Activated naive CD4-positive, alpha-beta T cell treated with anti-CD3 and anti-CD28 coated beads, Interleukin-2, amount 10 ng/mL, durations not matched to agents 7 days and 5 days (primary cell): ENCODE measurements at places on chromosomes 7 and 10.

- H3K4me3 ChIP-seq: no peak overlapping the region
- no peak for DNase-seq
- H3K27ac ChIP-seq: no peak overlapping the region
- H3K4me1 ChIP-seq: no peaks in the 10 kb centered on the region
- no peaks in the 10 kb centered on the region for H3K36me3 ChIP-seq
Observed at GRCh38 chr10:66085906-66086305, 839.9 kb upstream of the LRRTM3 start.

GRCh38 chr7:100213672-100214071 is 6.1 kb upstream of the PVRIG start:
- no peaks in the 10 kb centered on the region for H3K27me3 ChIP-seq
- H3K27ac ChIP-seq: peak overlapping the region; percentile 16
- no peak overlapping the region for H3K4me3 ChIP-seq
- H3K36me3 ChIP-seq: peaks cover 19% of the 10 kb centered on the region

DNA sequence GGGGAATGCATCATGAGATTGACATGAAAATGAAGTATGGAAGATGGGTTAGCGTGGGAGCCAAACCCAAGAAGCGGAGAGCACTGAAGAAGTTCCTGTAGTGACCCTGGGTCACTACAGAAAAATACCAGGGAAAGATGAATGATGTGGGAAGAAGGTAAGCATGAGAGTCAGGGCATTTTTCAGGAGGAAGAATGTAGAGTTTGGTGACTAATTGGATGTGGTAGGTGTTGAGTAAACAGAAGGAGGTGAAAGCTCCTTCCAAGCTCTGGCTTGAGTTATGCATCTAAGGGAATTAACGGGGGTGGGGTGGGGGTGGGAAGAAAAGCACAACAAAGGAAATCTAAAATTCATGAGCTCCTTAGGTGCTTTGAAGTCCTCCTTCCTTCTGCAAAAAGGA is 238.1 kb upstream of the AOAH start:
- H3K4me3 ChIP-seq: no peak overlapping the region
- H3K27me3 ChIP-seq: no peaks in the 10 kb centered on the region
- H3K36me3 ChIP-seq: peaks cover 15% of the 10 kb centered on the region
- peaks cover 4% of the 10 kb centered on the region for H3K4me1 ChIP-seq

GRCh38 chr10:114723991-114724715 is 66.1 kb upstream of the ABLIM1 start:
- H3K27ac ChIP-seq: no peak overlapping the region
- H3K4me3 ChIP-seq: no peak overlapping the region
- H3K36me3 ChIP-seq: no peaks in the 10 kb centered on the region
- peaks cover 6% of the 10 kb centered on the region for H3K27me3 ChIP-seq
- DNase-seq: no peak
- H3K4me1 ChIP-seq: no peaks in the 10 kb centered on the region

DNA sequence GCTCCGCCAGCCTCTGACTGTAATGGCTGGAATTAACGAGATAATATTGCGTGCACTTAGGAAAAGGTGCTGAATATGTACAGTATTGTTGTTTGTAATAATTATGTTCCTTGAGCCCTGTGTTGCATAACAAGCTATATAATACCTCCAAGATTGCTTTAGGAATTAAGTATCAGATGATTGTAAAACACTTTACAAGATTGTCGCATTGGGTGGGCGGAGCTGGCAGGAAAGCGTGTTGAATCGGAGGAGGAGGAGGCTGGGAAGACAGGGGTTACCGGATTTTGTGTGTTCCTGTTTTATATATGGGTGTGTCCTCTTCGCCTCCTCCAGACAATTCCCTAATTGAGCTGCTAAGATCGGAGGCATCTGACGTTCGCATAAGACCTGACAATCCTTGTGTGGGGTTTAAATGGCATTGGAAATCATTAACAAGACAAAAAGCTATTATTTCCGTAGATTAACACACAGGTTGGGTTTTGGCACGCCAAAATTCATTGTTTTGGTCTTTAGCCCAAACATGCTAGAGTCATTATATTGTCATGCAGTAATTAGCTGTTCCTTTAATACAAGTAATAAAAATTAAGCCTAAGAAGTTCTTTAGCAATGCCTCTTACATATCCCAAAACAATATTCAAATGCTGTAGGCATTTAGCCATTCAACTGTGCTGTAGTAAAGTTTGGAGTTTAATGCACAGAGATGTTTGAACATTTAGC is 192.9 kb upstream of the SH2B2 start:
- no peak for DNase-seq
- no peak overlapping the region for H3K27ac ChIP-seq
- H3K4me1 ChIP-seq: no peaks in the 10 kb centered on the region

DNA sequence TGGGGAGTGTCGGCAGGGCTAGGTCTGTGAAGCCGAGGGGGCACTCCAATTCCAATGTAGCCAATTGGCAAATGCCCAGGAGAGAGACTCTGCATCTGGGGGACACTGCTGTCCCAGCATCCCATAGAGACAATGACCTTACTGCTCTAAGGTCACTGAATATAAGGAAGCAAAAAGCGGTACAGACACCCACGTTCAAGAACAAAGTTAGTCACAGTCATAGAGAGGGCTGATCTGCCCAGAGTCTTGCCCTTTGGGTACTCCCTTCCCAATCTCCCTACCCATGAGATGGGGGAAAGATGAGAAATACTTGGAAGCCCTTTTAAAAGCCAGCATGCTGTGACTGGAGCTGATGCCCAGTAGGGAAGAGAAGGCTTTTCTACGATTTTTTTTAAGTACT is 76.3 kb upstream of the GSDME start:
- no peaks in the 10 kb centered on the region for H3K27me3 ChIP-seq
- no peak overlapping the region for H3K4me3 ChIP-seq
- H3K27ac ChIP-seq: peak overlapping the region; percentile 37

- H3K36me3 ChIP-seq: no peaks in the 10 kb centered on the region
- no peak overlapping the region for H3K27ac ChIP-seq
- no peaks in the 10 kb centered on the region for H3K27me3 ChIP-seq
- H3K4me1 ChIP-seq: no peaks in the 10 kb centered on the region
- H3K4me3 ChIP-seq: no peak overlapping the region
Observed at GRCh38 chr10:66837335-66837734, 88.5 kb upstream of the LRRTM3 start.

- H3K4me1 ChIP-seq: peaks cover 4% of the 10 kb centered on the region
- peaks cover 5% of the 10 kb centered on the region for H3K36me3 ChIP-seq
- no peak overlapping the region for H3K4me3 ChIP-seq
Observed at GRCh38 chr10:60643874-60644273, 134.4 kb upstream of the CDK1 start.

DNA sequence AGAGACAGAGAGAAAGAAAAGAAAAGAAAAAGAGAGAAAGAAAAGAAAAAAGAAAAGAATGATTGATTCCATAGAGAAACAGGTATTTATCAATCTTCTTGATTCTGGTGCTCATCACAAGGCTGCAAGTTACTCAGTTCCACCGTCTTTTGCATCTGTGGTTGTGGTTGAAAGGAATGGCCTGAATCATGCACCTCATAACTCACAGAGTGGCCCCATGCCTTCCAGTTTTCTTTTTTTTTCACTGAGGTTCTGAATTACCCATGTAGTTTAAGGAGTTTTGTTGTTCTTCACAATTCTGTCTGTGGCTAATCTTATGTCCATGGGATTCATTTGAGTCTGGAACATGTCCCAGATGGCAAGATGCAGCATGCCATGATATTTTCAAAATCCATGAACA is 156.0 kb downstream of the ZNF33B start:
- H3K27me3 ChIP-seq: no peaks in the 10 kb centered on the region
- H3K36me3 ChIP-seq: no peaks in the 10 kb centered on the region
- no peaks in the 10 kb centered on the region for H3K4me1 ChIP-seq
- H3K27ac ChIP-seq: no peak overlapping the region
- no peak for DNase-seq
- no peak overlapping the region for H3K4me3 ChIP-seq

- peaks cover 37% of the 10 kb centered on the region for H3K27me3 ChIP-seq
- no peak overlapping the region for H3K27ac ChIP-seq
- no peak for DNase-seq
- H3K36me3 ChIP-seq: no peaks in the 10 kb centered on the region
Observed at GRCh38 chr10:71790749-71791440, 17.6 kb upstream of the VSIR start.

GRCh38 chr7:109930049-109930448 is 1160.9 kb upstream of the LRRN3 start:
- DNase-seq: no peak
- H3K27me3 ChIP-seq: no peaks in the 10 kb centered on the region
- H3K27ac ChIP-seq: no peak overlapping the region
- no peaks in the 10 kb centered on the region for H3K4me1 ChIP-seq

DNA sequence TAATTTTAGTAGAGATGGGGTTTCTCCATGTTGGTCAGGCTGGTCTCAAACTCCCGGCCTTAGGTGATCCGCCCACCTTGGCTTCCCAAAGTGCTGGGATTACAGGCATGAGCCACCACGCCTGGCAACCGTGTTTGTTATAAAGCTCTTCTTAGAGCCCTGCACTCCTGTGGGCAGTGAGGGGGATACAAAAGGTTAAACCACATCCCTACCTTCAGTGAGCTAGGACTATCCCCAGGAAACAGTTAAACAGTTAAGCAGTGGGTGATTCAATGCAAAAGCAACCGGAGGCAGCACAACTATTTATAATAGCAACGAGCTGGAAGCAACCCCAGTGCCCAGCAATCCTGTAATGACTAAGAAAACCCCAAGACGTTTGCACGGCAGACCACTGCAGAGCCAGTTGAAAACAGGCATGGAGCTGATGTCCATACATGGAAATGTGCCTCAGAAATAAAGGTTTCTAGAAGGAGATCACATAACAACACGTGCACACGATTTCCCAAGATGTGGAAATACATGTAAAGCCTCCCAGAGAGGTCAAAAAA is 107.2 kb upstream of the LYZL2 start:
- no peak for DNase-seq
- H3K27me3 ChIP-seq: peaks cover 25% of the 10 kb centered on the region

- peak overlapping the region; percentile 91 for H3K4me3 ChIP-seq
- DNase-seq: peak; percentile 79
- H3K27me3 ChIP-seq: peaks cover 20% of the 10 kb centered on the region
- H3K27ac ChIP-seq: peak overlapping the region; percentile 73
Observed at GRCh38 chr10:132961787-132962622, 19.6 kb upstream of the CFAP46 start.

DNA sequence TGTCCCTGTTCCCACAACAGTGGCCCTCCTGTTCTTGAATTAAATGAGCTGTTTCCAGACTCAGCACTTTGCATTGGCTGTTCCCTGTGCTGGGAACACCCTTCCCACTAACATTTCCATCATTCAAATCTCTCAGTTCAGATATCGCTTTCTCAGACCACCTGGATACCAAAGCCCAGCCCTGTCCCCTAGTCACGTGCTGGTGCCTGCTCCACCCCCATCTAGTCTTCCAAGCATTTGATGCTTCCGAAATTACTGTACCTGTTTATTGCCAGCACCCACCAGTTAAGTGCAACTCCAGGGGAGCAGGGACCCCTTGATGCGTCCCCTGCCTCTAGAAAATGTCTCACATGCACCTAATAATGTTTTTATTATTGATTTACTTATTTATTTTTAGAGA is 3.0 kb upstream of the SLC29A4 start:
- no peak for DNase-seq
- no peaks in the 10 kb centered on the region for H3K4me1 ChIP-seq

- no peak overlapping the region for H3K27ac ChIP-seq
- no peak overlapping the region for H3K4me3 ChIP-seq
- H3K4me1 ChIP-seq: no peaks in the 10 kb centered on the region
- H3K36me3 ChIP-seq: no peaks in the 10 kb centered on the region
- H3K27me3 ChIP-seq: no peaks in the 10 kb centered on the region
Observed at GRCh38 chr7:147541261-147541660, 1049.3 kb upstream of the C7orf33 start.

DNA sequence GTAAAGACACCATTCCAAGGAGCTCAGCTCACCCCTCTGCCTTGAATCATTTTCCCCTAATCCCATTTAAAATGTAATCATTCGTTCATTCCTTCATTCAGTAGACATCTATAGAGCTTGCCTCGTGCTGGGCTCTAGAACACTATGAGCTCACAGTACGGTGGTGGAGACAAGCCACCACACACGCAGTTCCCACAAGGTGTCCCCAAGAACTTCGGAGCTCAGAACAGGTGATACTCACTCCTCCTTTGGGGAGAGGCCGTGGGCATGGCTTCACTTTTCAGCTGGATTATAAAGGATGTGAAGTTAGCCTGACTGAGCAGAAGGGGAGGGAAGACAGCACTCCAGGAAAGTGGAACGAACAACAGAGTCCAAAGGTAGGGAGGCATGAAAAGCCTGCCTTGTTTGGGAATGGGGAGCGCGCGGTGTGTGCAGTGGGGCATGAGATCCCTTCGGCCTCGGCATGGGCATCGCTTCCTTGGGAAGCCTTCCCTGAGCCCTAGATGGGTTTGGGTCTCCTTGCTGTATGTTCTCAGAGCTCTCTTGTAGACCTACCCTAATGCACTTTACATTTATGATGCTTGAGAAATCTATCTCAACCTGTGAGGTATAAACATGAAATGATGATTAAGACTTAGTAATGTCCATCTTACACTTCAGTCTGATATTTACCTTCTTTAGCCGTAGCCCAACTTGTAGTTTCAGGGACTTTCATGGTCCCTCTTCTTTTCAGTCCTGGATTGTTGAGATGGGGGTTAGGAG is 809 bp upstream of the OGA start:
- H3K27ac ChIP-seq: peak overlapping the region; percentile 96
- peak; percentile 71 for DNase-seq
- peaks cover 30% of the 10 kb centered on the region for H3K36me3 ChIP-seq

- no peaks in the 10 kb centered on the region for H3K4me1 ChIP-seq
- no peak for DNase-seq
- no peaks in the 10 kb centered on the region for H3K36me3 ChIP-seq
- H3K27me3 ChIP-seq: peaks cover 26% of the 10 kb centered on the region
- H3K27ac ChIP-seq: no peak overlapping the region
Observed at GRCh38 chr10:113455947-113456346, 96.9 kb upstream of the HABP2 start.

DNA sequence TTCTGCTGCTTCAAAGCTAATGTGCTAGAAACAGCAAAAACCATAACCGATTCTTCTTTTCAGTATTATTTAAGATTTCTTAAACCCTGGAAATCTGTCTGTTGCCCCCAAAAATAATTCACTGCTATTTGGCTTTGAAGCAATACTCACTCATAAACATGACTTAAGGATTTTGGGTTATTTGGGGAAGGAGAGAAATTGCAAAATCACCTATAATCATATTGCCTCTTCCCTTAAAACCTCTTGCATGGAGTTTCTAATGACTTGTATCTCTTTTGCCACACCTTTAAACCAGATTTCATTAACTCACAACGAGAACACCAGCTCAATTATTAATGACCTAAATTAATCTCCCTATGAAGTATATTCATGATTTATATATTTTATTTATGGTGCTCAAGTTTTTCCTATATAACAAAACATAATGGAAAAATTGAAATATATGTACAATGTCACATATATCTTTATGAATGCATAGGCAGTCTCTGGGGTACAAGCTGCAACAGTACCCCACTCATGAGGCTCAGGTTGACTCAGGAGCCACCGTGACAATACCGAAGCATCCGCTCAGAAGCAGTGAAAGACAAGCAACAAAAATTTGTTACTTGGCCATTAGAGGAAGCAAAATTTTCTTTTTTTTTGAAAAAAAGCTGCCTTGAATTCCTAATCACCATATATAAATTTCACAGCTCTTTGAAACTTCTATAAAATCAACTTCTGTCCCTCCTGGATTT is 3.0 kb downstream of the NAMPT start:
- H3K4me3 ChIP-seq: peak overlapping the region; percentile 25
- DNase-seq: no peak
- no peak overlapping the region for H3K27ac ChIP-seq
- H3K36me3 ChIP-seq: peaks cover 13% of the 10 kb centered on the region
- H3K27me3 ChIP-seq: no peaks in the 10 kb centered on the region
